Epithelial cell of alveolus of lung (primary cell): ENCODE measurements at places on chromosomes 5 and 9. TPM values are rescaled to one million over a fixed set of nuclear protein-coding genes. Genes with fewer than 3 reads are reported as not detected.

LCN9 gene
- not detected in 2 replicates for total RNA-seq

ROPN1L gene
- total RNA-seq, result 0.39 TPM in 1 of 2 replicates, not detected in the other

ZNF483 gene
- total RNA-seq, result 0.13 and 0.72 TPM in 2 replicates

SLC34A1 gene
- total RNA-seq, result not detected in 2 replicates

ZCCHC7 gene
- total RNA-seq, result 13.4 and 14.6 TPM in 2 replicates

PCDHGA9 gene
- total RNA-seq, result 1.4 and 7.8 TPM in 2 replicates

DDX4 gene
- not detected in 2 replicates for total RNA-seq

HIGD2A gene
- total RNA-seq, result 110 and 210 TPM in 2 replicates

GAS1 gene
- total RNA-seq, result 8.5 and 16.1 TPM in 2 replicates

OMD gene
- total RNA-seq, result not detected in 2 replicates

UNC13B gene
- total RNA-seq, result 8.0 and 10.7 TPM in 2 replicates

AGXT2 gene
- not detected in 2 replicates for total RNA-seq

HTR1A gene
- not detected in 2 replicates for total RNA-seq

ADCY2 gene
- under 0.01 and 0.08 TPM in 2 replicates for total RNA-seq

RASEF gene
- total RNA-seq, result 0.39 TPM in 1 of 2 replicates, not detected in the other

PCDHB15 gene
- under 0.01 and 0.48 TPM in 2 replicates for total RNA-seq

LCN15 gene
- not detected in 2 replicates for total RNA-seq

KIF24 gene
- total RNA-seq, result 2.1 and 2.5 TPM in 2 replicates
